Dermis microvascular lymphatic vessel endothelial cell (primary cell): ENCODE measurements at places on chromosomes 16 and 17.
A peak's percentile ranks its signal among the peaks of the same experiment; 100 is the strongest.

GRCh38 chr16:19431636-19432340 lies 14.1 kb downstream of the TMC5 start:
- no peak for DNase-seq

- DNase-seq = no peak
Observed at GRCh38 chr17:33864758-33865229, 390.3 kb upstream of the CCL2 start.

GRCh38 chr17:79923974-79924638 lies 84.9 kb upstream of the CBX4 start:
- DNase-seq = no peak

DNA sequence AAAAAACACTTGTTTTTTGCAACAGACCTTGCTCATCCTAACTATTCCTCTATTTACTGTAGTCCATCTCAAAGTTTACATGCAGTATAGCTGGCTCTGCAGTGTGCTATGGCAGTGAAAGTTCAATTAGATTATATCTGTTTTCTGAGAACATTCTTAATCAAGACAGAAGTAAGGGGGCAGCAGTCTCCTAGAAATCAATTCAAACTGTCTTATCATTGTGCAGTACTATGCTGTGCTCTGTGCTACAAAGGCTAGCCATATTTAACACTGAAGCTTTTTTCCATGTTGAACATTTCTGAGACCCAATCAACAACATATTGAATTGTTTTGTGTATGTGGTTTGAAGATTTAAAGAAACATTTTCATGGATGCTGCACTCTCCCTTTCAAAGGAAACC lies 11.4 kb downstream of the NETO2 start:
- no peak for DNase-seq

- DNase-seq = peak; percentile 62
Observed at GRCh38 chr17:77420804-77421629, 280.2 kb downstream of the SEC14L1 start.

- DNase-seq = no peak
Observed at GRCh38 chr17:79740413-79740812, 9.7 kb downstream of the ENPP7 start.

GRCh38 chr16:84179612-84180320 lies 7.1 kb downstream of the TAF1C start:
- DNase-seq = no peak

DNA sequence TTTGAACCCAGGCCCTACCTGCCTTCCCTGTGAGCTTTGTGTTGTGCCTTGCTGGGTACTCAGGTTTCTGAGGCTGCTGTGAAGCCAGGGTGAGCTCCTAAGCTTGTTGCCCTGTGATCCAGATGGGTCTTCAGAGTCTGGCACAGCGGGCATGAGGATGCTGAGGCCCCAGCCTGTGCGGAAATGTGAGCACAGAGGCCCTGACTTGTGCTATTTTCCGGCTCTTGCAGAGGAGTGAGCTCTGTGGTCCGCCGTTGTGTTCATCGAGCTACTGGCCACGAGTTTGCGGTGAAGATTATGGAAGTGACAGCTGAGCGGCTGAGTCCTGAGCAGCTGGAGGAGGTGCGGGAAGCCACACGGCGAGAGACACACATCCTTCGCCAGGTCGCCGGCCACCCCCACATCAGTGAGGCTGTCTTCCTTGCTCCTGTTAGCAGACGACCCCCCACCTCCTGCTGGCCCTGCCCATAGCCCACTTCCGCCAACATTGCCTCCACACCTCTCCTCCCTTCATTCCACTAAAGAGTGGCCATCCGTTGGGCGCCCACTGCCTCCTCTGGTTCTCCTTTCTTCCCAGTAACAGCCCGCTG lies 2.7 kb downstream of the PHKG2 start:
- DNase-seq = no peak

DNA sequence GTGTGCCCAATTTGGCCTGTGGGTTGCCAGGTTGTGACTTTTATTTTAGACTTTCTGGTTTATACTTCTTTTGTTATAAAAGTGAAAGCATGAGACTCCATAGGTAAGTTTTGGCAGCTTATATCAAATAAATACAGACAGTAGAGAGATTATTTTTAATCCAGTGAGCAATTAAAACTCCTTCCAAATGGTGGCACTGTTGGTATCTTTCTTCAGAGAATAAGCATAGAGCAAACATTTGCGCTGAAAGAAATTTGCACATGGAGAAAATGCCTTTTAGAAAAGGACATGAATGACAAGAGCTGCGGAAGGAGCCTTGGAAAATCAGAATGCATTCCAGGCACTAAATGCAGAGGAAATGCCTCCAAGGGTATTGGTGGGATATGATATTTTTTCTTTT lies 46.1 kb upstream of the DNAJA2 start:
- peak; percentile 20 for DNase-seq

GRCh38 chr17:38498353-38498752 lies 70.1 kb downstream of the ARHGAP23 start:
- DNase-seq = no peak

- peak; percentile 93 for DNase-seq
Observed at GRCh38 chr16:85028685-85029407, 1.3 kb downstream of the KIAA0513 start.

DNA sequence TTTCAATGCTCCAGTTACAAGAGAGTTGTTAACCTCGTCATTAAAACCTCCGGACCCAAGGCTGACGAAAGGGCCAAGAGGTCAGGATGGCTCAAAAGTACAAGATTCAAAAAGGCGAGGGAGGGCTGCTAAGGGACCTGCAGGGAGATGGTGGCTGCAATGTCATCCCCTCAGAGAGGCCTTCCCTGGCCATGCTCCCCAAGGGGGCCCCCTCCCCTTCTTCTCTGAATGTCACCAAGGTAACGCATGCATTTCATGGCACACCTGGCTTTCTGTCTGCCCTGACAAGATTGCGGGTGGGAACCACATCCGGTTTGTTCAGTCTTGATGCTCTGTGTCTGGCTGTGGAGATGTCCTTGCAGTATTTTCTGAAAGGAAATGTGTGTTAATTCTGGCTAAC lies 89.9 kb downstream of the C16orf78 start:
- DNase-seq = no peak

GRCh38 chr17:27553019-27553511 lies 77.9 kb upstream of the LGALS9 start:
- DNase-seq = no peak

DNA sequence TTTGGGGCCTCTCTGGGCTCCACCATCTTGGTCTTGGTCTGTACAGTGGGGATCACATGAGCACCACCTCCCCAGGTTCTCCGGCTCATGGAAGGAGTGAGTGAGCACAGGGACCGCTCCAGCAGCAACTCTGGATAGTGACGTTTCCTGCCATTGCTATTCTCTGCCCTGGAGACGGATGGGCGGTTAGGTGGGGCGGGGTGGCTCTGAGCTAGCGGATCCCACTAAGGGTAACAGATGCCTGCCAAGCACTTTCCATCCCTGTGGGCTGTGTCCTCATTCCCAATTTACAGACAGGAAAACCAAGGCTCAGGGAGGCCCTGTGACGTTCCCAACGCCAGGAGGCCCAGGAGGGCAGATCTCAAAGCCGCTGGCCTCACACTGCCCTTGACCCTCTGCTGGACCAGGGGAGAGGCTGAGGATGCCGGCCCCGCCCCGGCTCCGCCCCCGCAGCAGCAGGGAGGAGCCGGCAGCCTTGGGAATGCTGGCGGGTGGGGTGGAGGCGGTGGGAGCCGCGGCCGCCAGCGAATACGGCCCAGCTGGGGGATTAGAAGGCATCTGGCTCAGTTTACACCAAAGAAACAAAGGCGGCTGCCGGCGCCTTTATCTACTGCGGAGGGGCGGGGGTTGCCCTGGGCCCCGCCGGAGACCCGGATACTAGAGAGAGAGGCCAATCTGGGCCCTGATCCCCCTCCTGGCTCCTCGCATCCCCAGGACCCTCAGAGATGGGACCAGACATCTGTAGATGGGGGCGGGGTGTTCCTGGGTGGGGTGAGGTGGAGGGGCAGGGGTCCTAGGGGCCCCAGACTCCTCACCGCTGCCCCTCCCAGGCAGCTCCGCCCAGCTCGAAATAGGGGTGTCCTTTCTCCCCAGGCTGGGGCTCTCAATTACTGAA lies 122.3 kb upstream of the CIBAR2 start:
- no peak for DNase-seq

DNA sequence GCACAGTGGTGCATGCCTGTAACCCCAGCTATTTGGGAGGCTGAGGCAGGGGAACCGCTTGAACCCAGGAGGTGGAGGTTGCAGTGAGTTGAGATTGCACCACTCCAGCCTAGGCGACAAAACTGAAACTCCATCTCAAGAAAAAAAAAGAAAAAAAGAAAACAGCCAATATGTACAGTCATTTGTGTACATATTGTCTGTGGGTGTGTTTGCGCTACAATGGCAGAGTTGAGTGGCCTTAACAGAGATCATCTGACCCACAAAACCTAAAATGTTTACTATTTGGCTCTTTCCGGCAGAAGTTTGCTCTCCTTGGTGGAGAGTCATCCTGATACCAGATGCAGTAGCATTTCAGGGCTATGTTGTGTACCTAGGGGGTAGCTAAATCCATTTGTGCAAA lies 57.9 kb downstream of the ARSG start:
- DNase-seq = no peak

DNA sequence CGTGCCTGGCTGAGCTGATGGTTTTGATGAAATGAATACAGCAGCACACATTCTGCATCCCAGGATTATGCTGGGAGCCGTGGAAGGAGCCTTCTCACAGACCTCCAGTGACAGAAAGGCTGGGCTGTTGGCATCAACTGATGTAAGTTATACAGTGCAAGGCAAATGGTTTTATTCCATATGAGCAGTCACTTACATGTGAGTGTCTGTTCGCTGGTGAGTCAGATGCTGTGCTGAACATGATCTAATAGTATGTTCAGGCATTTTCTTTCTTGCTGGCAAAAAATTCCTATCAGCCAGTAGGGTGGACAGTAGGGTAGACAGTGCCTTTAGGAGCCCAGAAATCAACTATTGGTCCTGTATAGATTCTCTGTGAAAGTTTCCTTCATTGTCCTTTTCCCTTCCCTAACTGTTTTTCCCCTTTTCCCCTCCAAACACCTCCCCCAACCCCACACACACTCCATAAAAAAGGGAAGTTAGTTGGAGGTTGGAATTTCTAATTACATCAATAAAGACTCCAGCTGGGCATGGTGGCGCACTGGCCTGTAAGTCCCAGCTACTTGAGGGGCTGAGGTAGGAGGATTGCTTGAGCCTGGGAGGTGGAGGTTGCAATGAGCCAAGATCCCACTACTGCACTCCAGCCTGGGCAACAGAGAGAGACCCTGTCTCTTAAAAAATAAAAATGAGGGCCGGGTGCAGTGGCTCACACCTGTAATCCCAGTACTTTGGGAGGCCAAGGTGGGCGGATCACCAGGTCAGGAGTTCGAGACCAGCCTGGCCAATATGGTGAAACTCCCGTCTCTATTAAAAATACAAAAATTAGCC lies 36.2 kb downstream of the LDHD start:
- DNase-seq = no peak

GRCh38 chr16:1863681-1864460 lies 8.1 kb downstream of the MEIOB start:
- DNase-seq = peak; percentile 22

GRCh38 chr17:60641810-60642220 lies 35.8 kb upstream of the BCAS3 start:
- DNase-seq = peak; percentile 87

- peak; percentile 14 for DNase-seq
Observed at GRCh38 chr16:83744441-83744981, 63.3 kb upstream of the HSBP1 start.

- peak; percentile 85 for DNase-seq
Observed at GRCh38 chr17:40340880-40341807, 23.4 kb downstream of the GJD3 start.

- DNase-seq = peak; percentile 43
Observed at GRCh38 chr17:36529121-36529520, 5.5 kb downstream of the MYO19 start.

- no peak for DNase-seq
Observed at GRCh38 chr17:67417507-67417906, 40.4 kb downstream of the PITPNC1 start.
